ENCODE measurements at places on chromosomes 7 and 10.

- no peak for DNase-seq
These were observed 1.6 kb upstream of the IDI1 start for GRCh38 chr10:1050554-1050953.

GRCh38 chr10:77106676-77107075 is 530.9 kb downstream of the KCNMA1 start:
- no peak for DNase-seq

- DNase-seq: no peak
These were observed 81.4 kb downstream of the VWA2 start for GRCh38 chr10:114320249-114321116.

DNA sequence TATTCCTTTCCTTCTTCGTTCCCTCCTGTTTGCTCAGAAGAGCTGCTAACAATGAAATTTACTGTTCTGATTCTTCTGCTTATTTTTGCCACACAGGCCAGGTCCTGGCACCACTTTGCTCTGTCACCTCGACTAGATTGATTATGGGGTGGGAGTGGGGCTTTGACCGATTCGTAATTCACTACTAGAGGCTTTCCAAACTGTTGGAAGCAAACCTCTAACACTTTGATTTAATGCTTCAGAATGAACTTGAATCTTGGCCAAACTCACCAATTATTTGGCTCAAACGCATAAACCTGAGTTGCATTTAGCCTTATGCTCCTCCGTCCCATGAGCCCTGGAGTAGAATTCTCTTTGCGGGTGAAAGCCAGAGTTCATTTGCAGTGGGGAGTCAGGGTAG is 476.2 kb upstream of the FZD8 start:
- no peak for DNase-seq
